ENCODE measurements at places on chromosomes 1 and 21.

GRCh38 chr1:170461762-170462384, 70.1 kb upstream of the GORAB start:
- DNase-seq: no peak

DNA sequence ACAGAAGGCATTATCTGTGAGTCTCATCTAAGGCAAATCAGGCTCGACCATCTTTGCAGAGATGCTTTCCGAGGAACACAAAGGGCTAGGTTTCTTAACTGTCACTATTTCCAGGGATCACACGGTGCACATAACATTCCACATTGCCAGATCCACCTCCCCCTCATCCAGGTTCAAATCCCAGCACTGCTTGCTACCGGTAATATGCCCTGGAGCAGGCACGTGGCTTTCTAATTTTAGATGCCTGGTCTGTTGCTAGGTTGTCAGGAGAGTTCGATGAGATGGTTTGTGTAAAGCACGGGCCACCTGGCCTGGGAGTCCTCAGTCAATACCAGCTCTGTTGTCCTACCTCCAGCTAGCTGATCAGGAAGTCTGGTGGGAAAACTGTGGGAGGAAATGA, 598.6 kb downstream of the NPHP4 start:
- DNase-seq: no peak

DNA sequence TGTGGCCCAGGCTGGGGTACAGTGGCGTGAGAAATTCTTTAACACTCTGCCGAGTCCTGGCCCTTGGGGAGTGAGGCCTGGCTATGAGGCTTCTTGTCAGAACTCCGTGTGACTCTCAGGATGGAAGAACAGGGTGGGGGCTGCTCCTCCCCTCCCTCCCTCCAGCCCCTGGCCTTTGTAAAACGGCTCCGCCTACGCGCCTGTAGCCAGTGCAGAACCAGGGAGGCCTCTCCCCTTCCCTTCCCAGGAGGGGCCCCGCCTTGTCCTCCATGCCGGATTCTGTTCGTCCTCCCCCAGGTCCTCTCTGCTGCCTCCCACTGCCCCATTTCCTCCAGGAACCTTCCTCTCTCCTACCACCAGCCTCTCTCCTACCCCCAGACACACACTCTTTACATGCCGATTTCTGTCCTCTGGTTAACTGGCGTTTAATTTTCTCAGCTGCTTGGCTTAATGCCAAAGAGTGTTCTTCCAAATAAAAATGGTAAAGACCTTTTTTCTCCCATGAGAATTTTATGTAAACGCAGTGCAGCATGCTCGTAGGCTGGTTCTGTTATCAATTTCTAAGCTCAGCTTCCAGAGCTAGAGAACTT, 21.0 kb downstream of the PDE9A start:
- DNase-seq: no peak

DNA sequence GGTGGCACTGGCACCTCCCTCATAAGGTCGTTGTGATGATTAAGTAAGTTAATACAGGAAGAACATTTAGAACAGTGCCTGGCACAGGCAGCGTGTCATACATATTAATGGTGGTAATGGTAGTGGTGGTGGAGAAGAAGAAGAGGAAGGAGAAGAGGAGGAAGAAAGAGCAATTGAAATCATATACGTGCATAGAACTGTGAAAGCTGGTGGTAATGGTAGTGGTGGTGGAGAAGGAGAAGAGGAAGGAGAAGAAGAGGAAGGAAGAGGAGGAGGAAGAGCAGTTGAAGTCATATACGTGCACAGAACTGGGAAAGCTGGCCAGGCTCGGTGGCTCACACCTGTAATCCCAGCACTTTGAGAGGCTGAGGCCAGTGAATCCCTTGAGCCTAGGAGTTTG, 121.3 kb upstream of the HOOK1 start:
- DNase-seq: no peak

- DNase-seq: no peak
Measured at GRCh38 chr1:184929711-184930202, 44.6 kb downstream of the NIBAN1 start.

GRCh38 chr1:180925471-180926051, 12.9 kb downstream of the KIAA1614 start:
- DNase-seq: no peak

GRCh38 chr1:56370513-56370912, 208.8 kb downstream of the PLPP3 start:
- no peak for DNase-seq

DNA sequence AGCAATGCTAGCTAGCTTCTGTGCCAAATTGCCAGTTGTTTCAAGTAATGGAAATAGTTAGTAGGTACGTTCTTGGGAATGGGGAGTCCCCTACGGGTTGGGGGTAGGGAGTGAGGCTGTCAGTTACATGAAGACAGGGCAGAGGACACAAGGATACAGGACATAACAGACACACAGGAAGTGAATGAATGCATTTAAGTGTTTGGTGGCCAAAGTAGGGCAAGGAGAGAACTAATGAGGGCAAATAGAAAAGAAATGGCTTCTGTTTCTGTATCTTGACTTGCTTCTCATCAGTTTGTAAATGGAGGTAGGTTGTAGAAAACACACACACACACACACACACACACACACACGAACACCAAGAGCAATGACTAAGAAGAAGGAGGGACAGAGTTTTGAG, 142.2 kb downstream of the S1PR1 start:
- DNase-seq: no peak

- DNase-seq: no peak
Measured at GRCh38 chr1:36643371-36644270, 160.9 kb upstream of the CSF3R start.

DNA sequence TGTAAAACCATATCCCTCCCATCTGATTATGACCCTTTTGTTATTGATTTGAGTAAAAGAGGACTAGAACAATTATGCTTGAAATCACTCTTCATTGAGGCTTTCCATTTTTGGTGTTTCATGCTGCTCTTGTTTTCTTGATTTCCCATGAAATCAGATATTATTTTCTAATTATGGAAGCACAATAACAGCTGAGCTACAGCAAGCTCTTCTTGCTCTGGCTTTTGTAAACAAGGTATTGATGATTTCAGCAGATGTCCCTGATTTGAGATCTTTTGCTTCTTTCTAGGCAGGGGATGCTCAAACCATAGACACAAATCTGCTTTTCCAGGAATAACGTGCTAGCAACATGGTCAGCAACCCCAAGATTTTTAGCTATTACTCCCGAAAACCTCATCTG, 607.8 kb downstream of the NCAM2 start:
- DNase-seq: no peak

GRCh38 chr1:241900381-241900780, 52.4 kb downstream of the EXO1 start:
- DNase-seq: no peak

DNA sequence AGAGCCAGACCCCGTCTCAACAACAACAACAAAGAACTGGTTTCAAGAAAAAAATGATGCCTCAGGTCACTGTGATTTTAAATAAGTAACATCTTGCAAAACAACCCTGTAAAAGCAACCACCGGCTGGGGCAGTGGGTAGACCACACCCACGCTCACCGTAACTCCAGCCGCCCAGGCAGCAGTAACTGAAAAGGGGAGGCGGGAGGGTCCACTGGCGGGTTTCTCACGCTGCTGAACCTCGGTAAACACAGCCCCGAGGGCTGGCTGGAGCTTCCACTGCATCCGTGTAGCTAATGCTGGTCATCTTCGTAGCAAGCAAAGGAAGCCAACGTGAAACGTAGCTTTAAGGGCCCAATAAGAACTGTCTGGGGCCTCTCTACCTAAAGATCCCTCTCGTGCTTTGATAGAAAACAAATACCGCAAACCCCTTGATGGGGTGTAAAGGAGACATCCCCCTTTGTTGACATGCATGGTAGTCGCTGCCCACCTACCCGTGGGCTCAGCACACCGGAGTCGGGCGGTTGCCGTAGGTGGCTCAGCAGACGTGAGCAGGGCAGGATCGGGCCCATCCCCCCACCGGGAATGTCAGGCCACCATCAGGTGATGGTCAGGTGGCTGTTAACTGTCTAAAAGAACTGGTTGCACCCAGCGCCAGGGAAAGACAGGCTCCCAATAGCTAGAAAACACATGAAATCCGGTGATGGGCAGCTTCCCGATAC, 4.2 kb downstream of the C1orf159 start:
- DNase-seq: no peak

- no peak for DNase-seq
Measured at GRCh38 chr1:109357616-109358015, 40.1 kb downstream of the SORT1 start.

- DNase-seq: no peak
Measured at GRCh38 chr1:31297277-31298247, 730 bp downstream of the ZCCHC17 start.

- peak; percentile 38 for DNase-seq
Measured at GRCh38 chr21:44874497-44875315, 1.2 kb upstream of the PTTG1IP start.

GRCh38 chr1:165695031-165695430, 3.3 kb downstream of the ALDH9A1 start:
- DNase-seq: no peak

DNA sequence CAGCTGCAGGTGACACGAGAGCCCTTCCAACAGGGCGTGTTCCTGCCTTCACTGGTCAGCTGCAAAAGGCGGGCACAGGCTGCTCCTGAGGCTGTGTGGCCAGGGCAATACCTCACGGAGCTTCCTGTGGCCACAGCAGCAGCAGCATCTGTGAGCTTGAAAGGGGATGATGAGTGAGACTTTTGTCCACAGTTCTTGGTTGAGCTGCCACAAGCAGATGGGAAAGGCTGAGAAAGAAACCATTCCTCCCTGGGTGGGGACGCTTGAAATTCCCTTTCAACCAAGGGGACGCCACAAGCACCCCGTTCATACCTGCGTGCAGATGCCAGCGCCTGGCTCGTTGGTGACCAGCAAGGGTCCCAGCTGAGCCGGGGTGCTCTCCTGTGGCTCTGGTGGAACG, 37.6 kb downstream of the B3GALT5 start:
- no peak for DNase-seq

- no peak for DNase-seq
Measured at GRCh38 chr1:224525411-224526040, 90.6 kb upstream of the CNIH3 start.

DNA sequence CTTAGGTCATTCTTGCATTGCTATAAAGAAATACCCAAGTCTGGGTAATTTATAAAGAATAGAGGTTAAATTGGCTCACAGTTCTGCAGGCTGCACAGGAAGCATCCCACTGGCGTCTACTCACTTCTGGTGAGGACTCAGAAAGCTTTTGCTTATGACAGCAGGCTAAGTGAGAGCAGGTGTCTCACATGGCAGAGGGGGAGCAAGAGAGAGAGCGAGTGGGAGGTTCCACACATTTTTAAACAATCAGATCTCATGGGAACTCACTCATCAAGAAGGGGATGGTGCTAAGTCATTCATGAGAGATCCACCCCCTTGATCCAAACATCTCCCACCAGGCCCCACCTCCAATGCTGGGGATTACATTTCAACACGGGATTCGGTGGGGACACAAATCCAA, 13.6 kb upstream of the RGS4 start:
- DNase-seq: no peak

- no peak for DNase-seq
Measured at GRCh38 chr1:3778590-3779264, 6.2 kb downstream of the SMIM1 start.

DNA sequence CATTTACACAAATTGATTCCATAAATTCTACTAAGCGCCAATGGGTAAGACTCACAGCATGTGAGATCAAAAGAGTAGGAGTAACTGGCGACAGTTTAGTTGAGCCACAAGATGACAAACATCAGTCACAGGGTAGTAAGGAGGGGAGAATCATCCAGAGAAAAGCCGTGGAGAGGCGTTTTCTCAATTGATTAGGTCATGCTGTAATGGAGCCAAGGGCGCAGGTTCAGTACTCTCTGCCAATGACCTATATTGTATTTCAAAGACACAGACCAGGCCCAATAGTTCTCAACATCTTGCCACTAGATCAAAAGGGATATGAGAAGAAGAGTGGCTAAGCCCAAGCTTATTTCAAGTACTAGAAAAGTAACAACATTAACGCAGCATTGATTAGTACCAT, 467.5 kb downstream of the SMYD3 start:
- no peak for DNase-seq

DNA sequence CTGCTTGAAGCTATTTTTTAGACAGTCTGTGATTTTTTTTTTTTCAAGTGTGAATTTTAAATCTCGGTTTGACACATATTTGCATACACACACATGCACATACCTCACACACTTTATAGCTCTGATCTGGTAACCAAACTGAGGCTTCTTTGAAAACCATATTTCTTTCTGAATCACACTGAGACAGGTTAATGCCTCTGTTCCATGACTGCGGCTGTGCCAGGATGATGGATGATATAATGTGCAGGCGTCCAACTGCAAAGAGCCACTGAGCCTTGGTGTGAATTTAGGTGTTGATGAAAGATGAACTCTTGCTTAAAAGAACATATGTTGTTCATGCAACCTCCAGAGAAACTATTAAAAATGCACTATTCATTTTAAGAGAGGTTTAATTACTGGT, 504.0 kb upstream of the OLFM3 start:
- no peak for DNase-seq

GRCh38 chr1:5771788-5772187, 220.4 kb downstream of the NPHP4 start:
- DNase-seq: no peak

Measured in CD4-positive, alpha-beta T cell treated with Interleukin-1 beta for 1 hour (primary cell).